ENCODE measurements at places on chromosomes 5 and 9.
A peak's percentile ranks its signal among the peaks of the same experiment; 100 is the strongest.

GRCh38 chr9:125049212-125050049 lies 93.9 kb downstream of the SCAI start:
- DNase-seq: no peak

DNA sequence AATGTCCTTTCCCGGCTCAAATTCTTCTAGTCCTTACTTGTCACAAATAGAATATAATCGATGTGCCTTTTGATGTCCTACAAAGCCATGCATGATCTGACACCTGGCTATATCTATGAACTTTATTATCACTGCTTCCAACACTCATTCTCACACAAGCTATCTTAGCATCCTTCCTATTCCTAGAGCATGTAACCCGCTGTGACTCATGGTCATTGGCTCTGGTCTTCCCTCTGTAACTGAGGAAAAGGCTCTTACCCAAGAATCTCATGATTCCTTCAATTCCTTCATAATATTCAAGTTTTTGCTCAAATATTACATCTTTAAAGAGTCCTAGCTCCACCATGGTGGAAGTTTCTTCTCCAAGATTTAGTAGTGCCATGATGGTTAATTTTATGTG lies 480.0 kb upstream of the PAPPA start:
- DNase-seq: no peak

DNA sequence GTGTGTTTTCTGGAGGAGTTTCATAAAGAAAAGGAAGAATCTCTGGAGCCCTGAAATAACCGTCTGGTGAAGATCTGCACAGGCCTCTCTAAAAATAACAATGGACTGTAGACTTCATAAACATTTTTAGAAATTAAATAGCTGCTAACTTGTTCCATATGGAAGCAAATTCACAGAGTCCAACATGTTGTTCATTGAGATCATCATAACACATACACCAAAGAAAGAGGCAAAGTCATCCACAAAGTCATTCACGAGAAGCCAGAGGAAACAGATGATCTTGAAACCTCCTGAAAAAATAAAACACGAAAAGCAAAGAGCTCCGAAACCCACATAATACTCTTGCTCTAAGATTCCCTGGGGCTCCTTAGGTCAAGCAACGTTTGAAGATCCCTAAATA lies 347.8 kb downstream of the EFNA5 start:
- DNase-seq: no peak

DNA sequence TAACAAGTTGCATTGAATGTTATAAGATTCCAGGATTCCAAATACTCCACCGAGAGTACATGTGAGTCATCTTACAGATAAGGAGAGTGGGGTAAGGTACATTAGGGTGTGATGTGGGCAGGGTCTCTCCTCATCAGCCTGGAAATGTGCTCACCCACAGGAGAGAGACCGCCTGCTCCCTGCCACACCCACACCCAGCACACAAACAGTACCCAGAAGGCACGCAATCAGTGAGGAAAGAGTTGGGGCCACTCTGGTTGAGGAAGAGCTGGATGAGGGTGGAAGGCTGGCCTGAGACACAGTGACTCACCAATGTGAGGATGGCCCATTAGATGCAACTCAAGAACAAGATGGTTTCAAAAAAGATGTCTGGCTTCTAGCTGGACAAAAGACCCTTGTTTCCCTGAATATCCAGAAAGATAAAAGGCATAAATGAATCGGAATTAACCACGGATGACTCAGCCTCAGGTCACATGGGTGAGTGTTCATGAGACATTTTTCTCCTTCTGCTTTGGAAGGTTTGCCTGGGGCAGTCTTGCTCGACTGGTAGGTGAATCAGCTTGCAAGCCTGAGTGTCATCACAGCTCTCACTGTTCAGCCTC lies 51.1 kb upstream of the LHFPL2 start:
- peak; percentile 76 for DNase-seq

DNA sequence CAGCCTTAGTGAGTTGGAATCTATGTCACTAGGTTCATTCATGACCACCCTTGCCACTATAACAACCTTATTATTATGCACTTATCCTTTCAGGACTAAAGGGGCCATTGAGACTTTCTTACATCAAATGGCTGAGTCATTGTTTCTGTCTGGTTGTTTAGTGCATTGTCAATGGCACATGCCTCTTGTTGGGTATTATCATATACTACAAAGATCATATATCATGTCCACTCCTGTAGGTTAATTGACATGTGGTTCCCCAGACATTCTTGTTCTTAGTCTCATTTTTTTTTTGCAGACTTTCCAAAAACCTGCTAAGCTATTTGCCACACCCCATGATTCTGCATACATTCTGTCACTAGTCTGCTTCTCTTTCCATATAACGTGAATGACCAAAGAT lies 66.7 kb upstream of the PRDM9 start:
- no peak for DNase-seq

- no peak for DNase-seq
These were observed 67.1 kb upstream of the RIOK2 start for GRCh38 chr5:97250113-97250512.

GRCh38 chr5:88818296-88818695 lies 64.7 kb downstream of the MEF2C start:
- no peak for DNase-seq

- no peak for DNase-seq
These were observed 17.4 kb downstream of the ERCC8 start for GRCh38 chr5:60927450-60927849.

- DNase-seq: no peak
These were observed 114.6 kb downstream of the MRPL36 start for GRCh38 chr5:1685066-1685465.

DNA sequence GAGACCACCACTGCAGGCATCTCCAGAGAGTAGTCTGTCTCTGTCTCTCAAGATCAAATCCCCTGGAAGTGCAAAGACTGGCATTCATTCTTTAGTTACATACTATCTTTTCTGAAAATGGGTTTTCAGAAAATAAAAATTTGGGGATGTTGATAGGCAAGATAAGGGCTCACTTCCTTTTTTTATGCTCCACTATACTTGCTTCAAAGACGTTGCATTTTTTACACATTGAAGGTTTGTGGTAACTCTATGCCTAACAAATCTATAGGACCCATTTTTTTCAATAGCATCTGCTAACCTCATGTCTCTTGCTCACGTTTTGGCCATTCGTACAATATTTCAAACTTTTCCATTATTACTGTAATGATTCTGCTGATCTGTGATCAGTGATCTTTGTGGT lies 37.0 kb downstream of the DMAC1 start:
- no peak for DNase-seq

DNA sequence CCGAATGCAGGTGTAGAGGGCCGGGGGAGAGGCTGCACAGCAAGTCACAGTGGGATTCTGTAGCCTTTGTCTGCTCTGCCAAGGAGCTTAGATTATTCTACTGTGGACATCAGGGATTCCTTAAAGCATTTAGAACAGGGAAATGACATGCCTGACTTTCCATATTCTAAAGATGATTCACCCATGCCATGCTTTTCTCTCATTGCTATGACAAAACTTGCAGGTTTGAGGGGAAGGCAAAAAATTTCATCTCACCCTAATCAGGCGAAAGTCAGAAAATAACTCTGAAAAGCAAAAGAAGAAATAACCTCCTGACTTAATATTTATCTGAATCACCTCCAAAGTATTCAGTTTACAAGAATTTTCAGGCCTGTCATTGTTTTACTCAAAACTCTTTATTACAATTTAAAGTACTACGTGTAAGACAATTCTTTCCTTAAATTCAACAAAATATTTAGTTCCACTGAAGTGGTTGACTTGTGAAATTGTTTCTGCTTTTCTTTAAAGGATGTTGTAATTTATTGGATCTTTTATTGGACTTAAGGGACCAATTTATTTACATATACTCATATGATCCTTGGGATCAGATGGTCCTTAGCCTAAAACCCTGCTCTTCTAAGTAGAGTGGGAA lies 30.0 kb upstream of the GAS1 start:
- DNase-seq: no peak

GRCh38 chr5:137533963-137534362 lies 34.8 kb upstream of the SPOCK1 start:
- DNase-seq: no peak

- no peak for DNase-seq
These were observed 292.6 kb upstream of the DAB2 start for GRCh38 chr5:39717176-39717897.

DNA sequence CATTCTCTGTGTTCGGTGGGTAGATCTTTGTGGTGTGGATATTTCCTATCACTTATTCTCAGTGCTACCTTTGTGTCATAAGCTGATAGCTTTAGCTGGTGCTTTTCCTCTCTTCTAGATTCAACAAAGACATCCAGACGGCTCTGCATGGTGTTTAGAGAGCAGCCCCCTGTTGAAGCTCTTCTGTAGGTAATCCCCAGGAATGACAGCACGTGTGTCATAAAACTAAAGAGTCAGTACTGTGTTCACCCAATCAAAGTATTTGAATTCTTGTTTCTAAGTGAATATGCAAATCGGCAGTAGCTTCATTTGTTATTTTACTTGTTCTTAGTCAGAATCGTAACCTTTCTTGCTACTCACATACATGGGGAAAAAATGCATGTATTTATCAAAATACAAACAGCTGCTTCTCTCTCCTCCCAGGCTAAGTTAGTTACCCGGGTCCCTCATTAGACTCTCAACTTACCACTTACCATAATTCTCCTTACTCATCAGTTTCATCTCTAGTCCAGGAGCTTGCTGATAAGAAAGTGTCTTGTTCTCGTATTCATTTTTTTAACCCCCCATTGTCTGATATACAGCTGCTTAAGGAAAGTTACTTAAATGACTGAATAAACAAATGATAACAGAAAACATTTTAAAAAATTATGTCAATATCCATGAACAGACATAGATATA lies 1696.0 kb upstream of the WWC1 start:
- DNase-seq: no peak

GRCh38 chr9:25678147-25678666 lies at the start of gene TUSC1:
Gene TUSC1 (minus strand): TSS chr9:25678444. CDS start chr9:25678312, 132 bp downstream.
- DNase-seq: peak; percentile 60

GRCh38 chr5:914174-914573 lies 21.5 kb downstream of the TRIP13 start:
- no peak for DNase-seq

DNA sequence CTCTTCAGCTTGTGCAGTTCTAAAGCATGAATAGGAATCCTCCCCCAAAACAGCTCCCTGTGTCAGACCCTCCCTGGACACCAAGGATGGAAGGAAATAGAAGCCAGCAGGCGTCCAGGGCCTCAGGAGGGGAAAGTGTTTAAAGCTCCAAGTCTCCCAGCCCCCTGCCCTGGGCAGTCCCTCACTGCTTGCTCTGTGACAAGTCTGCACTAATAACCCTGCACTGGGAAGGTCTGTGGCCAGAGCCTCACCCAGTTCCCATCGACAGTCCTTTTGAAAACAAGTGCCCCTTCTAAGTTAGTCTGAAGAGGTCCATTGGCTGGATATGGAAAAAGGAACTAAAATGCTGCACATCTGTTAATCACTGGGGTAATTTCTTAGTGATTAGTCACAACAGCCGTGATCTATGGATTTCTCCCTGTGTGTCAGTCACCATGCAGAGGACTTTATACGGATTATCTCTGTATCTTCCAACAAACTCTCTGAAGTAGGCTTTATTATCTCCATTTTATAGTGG lies 195.3 kb downstream of the FBXL7 start:
- peak; percentile 18 for DNase-seq

GRCh38 chr5:989961-990530 lies 18.6 kb upstream of the NKD2 start:
- DNase-seq: no peak

DNA sequence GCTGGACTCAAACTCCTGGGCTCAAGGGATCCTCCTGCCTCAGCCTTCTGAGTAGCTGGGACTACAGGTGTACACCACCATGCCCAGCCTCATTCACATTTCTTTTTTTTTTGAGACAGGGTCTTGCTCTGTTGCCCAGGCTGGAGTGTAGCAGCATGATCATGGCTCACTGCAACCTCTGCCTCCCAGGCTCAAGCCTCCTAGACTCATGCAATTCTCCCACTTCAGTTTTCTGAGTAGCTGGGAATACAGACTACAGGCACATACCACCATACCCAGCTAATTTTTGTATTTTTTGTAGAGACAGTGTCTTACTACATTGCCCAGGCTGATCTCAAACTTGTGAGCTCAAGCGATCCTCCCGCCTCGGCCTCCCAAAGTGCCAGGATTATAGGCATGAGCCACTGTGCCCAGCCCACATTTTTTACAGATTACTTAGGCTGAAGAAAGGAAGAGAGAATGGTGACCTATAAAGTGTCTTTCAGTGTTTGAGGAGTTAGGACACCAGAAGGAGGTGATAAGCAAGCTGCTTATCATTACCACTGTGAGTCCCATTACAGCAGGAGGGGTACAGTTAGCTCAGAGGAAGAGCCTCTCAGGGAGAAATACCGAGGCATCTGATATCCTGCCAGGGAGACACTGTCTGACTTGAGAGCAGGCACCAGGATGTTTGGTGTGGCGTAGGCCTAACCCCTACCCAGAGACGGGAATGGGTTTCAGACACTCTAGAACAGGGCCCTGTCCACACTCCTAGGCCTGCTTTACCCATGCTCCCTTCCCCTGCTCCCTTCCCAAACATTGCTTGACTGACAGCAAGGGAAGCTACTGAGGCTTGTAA lies 9.7 kb downstream of the FAXDC2 start:
- no peak for DNase-seq

DNA sequence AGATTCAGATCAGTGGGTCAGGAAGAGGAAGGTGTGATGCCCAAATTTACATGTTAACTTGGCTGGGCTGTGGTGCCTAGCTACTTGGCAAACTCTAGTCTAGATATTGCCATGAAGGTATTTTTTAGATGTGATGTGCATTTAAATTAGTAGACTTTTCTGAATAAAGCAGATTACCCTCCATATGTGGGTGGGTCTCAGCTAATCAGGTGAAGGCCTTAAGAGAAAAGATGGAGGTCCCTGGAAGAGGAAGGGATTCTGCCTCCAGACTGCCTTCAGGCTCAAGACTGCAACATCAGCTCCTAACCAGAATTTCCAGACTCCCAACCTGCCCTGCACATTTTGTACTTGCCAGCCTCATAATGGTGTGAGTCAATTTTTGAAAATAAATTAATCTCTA lies 115.8 kb downstream of the CEMIP2 start:
- no peak for DNase-seq

DNA sequence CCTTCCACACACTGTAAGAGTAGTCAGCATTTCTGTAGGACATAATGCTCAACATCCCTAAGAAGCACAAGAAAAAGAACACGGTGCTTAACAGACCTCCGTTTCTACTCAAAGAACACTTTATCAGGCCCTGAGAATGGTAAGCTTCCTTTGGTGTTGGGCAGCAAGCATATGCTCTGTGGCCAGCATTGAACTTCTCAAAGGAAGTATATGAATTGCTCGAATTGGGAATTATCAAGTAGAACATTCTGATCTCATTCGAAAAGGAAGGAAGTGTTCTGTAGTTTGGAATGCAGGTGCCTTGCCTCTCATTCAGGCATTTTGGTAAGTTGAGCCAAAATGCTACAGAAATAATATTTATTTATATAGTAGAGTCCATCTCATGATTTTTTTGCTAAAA lies 61.0 kb downstream of the C5 start:
- DNase-seq: no peak

- DNase-seq: peak; percentile 29
These were observed 391.9 kb upstream of the WWC1 start for GRCh38 chr5:167899490-167900070.

- DNase-seq: no peak
These were observed 9.8 kb downstream of the LARP1 start for GRCh38 chr5:154764967-154765366.

- DNase-seq: no peak
These were observed 191.3 kb upstream of the MPDZ start for GRCh38 chr9:13470836-13471235.

GRCh38 chr5:131305138-131305689 lies 41.4 kb downstream of the CDC42SE2 start:
- DNase-seq: no peak
